Effector memory CD8-positive, alpha-beta T cell (primary cell): ENCODE measurements at places on chromosomes 5 and 9.
A peak's percentile ranks its signal among the peaks of the same experiment; 100 is the strongest.

- H3K27ac ChIP-seq: no peak overlapping the region
- no peak overlapping the region for H3K4me3 ChIP-seq
- H3K4me1 ChIP-seq: no peaks in the 10 kb centered on the region
- DNase-seq: no peak
Measured at GRCh38 chr5:136957428-136957827, 541.7 kb downstream of the SPOCK1 start.

GRCh38 chr5:142065273-142065672, 43.3 kb upstream of the NDFIP1 start:
- peaks cover 6% of the 10 kb centered on the region for H3K27me3 ChIP-seq
- H3K4me3 ChIP-seq: no peak overlapping the region
- no peak for DNase-seq
- peaks cover 10% of the 10 kb centered on the region for H3K4me1 ChIP-seq
- no peaks in the 10 kb centered on the region for H3K36me3 ChIP-seq

DNA sequence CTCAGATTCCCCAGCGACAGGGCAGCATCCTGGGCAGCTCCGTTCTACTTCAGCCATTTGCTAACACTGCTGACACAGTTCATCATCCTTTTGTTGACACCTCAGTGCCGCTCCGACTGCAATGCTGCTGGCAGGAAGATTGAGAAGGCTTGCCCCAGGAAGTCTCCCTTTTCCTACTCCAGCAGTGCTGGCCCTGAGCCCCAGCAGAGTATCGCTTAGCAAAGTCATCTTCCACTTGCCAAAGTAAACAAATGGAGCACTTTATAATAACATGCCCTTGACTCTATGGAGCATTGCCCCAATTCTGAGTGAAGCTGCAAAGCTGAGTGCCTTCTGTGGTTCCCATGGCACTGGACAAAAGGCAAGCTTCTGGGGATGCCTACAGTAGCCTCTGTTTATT, 32.2 kb downstream of the PRLR start:
- no peak for DNase-seq
- H3K27ac ChIP-seq: no peak overlapping the region
- no peak overlapping the region for H3K4me3 ChIP-seq
- peaks cover 82% of the 10 kb centered on the region for H3K27me3 ChIP-seq

DNA sequence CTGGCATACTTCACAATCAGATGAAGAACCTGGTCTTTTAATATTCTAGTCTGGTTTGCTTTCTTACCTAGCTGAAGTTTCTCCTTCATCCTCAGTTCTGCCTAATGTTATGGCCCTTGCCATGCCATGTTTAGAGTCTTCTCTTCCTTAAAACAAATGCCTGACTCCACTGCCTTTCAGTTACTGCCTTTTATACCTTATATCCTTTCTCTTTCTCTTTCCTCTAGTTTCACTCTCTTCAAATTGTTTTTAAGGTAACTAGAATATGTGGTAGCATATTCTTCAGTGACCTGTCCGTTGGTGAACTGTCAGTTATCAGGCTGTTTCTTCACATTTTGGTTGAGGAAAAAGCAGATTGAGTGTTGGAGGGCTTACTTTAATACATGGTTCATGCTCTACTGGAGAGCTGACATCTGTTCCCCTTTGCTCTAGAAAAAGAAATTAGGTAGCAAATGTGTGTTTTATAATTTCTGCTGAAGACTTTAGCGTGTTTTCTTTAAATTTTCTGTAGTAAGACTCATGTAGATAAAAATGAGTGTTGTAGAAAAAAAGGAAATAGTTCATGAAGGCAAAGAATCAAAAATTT, 103.8 kb downstream of the DMXL1 start:
- no peak for DNase-seq
- H3K4me1 ChIP-seq: no peaks in the 10 kb centered on the region
- no peak overlapping the region for H3K27ac ChIP-seq
- peaks cover 7% of the 10 kb centered on the region for H3K36me3 ChIP-seq

DNA sequence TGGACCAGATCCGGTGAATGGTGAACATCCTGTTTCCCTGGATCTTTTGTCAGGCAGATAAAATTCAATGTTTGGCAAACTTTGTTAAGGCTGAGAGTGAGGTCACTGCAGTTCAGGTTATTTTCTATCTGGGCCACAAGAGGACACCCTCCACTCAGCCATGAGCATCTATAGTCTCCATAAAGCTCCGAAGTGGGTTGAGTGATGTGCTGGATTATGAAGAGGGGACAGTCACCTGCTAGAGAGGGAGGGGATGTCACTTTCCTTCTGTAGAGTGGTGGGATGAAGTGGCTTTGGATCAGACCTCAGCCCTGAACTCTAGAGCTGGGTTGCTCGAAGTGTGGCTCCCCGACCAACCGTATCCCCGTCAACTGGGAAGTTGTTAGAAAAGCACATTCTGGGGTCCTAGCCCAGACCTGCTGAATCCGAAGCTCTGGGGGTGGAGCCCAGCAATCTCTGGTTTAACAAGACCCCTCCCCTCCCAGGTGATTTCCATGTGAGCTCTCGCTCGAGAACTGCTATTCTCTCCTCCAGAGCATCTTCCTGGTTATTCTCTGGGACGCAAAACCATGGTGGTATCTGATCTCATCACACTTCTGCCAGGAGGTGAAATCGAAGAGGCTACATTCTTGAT, 31.8 kb upstream of the FGF1 start:
- DNase-seq: no peak
- peaks cover 4% of the 10 kb centered on the region for H3K36me3 ChIP-seq
- no peak overlapping the region for H3K4me3 ChIP-seq
- no peak overlapping the region for H3K27ac ChIP-seq

DNA sequence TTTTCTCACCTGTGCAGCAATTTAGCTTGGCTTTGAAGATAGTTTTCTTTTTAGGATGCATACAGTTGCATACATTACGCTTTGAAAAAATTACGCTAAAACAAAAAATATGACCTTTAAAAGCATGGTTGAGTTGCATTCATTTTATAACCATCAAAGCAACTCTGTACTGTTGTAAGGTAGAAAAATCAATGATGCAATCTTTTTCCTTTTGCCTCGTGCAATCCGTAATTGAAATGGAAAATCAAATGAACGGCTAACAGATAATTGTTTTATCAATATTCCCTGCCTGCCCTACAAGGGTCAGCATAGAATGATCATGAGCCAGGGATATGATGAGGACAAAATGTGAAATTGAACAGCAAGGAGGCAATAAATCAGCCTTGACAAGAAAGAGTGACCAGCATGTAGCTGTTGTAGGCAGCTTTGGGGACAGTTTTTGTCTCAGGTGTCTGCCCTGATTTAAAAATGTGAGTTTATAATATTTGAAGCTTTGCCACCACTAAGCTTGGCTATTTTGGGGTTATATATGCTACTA, 98.2 kb downstream of the PBX3 start:
- H3K4me1 ChIP-seq: no peaks in the 10 kb centered on the region
- H3K4me3 ChIP-seq: no peak overlapping the region
- no peaks in the 10 kb centered on the region for H3K27me3 ChIP-seq
- no peak overlapping the region for H3K27ac ChIP-seq
- DNase-seq: no peak

DNA sequence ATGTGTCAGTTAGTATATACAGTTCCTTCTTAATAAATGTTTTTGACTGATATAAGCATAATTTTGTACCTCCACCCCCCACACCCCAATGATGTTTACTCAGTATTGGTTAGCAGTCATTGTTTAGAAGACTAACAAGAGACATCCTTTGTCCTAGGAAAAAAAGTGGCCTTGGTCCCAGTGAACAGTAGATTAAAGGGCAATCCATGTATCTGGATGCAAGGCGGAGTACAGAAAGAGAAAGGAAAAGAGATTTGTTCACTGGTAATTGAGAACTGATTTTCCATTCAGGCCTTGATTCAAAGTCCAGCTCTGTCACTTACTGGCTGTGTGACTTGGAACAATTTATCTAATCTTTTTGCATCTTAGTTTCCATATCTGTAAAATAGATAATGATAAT, 4.6 kb downstream of the RALGPS1 start:
- H3K4me1 ChIP-seq: peaks cover 4% of the 10 kb centered on the region
- DNase-seq: no peak
- no peak overlapping the region for H3K4me3 ChIP-seq
- H3K36me3 ChIP-seq: peaks cover 3% of the 10 kb centered on the region
- no peaks in the 10 kb centered on the region for H3K27me3 ChIP-seq

- peak overlapping the region; percentile 77 for H3K4me3 ChIP-seq
- peaks cover 30% of the 10 kb centered on the region for H3K4me1 ChIP-seq
- no peaks in the 10 kb centered on the region for H3K27me3 ChIP-seq
- DNase-seq: no peak
Measured at GRCh38 chr5:95619096-95619495, 791 bp upstream of the GPR150 start.

DNA sequence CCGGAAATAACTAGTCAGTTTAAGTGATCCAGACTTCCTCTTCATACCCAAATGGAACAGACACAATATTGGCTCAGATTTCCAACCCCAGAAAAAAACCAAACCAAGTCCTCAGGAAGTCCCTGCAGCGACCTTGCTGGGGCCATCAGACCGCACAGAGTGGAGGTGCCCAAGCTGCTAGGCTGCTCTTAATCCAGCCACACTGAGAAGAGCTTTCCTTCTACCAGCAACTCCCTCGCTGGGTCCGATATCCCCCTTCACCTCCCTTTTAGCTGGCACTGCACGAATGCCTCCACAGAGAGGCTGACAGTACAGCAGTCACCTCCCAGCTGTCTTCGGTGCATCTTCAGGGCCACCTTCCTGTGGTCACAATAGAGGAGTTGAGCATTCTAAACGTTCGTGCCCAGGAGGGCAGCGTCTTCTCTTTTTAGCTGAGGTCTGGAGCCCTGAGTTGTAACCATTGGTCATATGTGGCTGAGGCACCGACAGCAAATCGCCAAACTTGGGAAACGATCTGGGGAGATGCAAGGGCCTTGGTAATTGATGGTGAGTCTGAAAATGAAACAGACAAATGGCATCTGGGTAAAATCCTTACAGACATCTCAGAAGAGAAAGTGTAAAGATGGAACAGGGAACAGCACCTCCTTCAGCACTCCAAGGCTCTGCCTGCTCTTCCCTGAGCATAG, 5.7 kb downstream of the NAIF1 start:
- no peak for DNase-seq
- no peaks in the 10 kb centered on the region for H3K27me3 ChIP-seq
- H3K4me3 ChIP-seq: peak overlapping the region; percentile 75
- peaks cover 35% of the 10 kb centered on the region for H3K4me1 ChIP-seq
- H3K36me3 ChIP-seq: peaks cover 16% of the 10 kb centered on the region
- peak overlapping the region; percentile 84 for H3K27ac ChIP-seq

DNA sequence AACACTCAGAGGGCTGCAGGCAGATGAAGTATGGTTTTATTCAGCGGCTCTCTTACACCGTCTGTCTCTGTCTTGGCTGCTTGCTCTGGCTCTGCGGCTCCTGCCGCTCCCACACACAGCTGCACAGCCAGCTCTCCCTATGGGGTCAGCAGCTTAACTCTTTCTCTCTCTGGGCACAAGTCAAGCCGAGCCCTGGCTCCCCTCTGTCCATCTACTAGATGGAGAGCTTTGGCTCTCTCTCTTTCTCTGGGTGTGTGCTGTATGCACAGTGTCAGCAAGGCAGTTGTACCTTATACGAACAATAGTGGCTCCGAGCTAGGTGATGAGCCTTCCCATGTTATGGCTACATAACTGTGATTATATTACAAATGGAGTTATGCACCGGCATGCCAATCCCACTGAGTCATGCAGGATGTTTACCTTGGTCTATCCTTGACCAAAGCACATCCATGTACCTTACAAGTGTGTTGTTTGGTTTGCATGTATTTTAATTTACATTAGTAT, 19.3 kb upstream of the PPP2CA start:
- H3K27me3 ChIP-seq: peaks cover 12% of the 10 kb centered on the region
- H3K27ac ChIP-seq: no peak overlapping the region
- DNase-seq: no peak
- no peak overlapping the region for H3K4me3 ChIP-seq
- no peaks in the 10 kb centered on the region for H3K36me3 ChIP-seq

DNA sequence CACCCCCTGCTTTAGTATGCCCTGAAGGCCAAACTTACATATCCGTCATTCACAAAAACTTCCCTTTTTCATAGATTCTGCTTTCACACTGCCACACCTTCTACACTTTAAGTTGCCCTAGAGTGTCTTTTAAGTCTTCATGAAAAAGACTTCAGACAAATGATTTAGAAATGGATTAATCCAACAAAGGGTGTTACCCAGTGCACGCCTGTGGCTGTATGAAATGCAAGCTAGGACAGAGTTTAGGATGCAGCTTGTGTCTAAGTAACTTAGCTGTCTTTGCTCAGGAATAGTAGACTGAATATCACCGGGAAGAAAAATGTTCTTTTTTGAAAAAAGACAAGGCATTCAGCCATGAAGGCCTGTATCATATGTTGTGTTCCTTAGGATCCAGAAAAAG, 210.0 kb downstream of the MPDZ start:
- no peaks in the 10 kb centered on the region for H3K36me3 ChIP-seq
- no peaks in the 10 kb centered on the region for H3K27me3 ChIP-seq
- H3K4me3 ChIP-seq: no peak overlapping the region
- H3K27ac ChIP-seq: no peak overlapping the region
